ENCODE measurements at places on chromosomes 5 and 9.

- no peak for DNase-seq
Observed at GRCh38 chr9:134391319-134392231, 65.3 kb downstream of the RXRA start.

- DNase-seq: no peak
Observed at GRCh38 chr5:10474521-10475075, 32.9 kb downstream of the ROPN1L start.

DNA sequence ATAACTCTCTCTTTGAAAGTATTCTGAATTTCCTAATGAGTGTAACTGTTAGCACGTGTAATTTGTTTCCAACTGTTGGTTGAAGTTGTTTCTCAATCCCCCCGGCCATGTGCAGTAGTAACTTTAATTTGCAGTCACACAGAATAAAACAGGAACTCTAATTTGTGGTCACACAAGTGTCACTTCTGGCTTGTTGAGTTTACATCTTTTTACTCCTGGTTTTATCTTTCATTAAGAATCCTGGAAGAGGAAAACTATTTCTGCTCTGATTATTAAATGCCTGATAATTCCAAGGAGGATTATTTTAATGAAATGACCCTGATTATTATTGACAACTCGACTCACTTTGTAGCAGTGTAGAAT lies 1.2 kb downstream of the SCAMP1 start:
- no peak for DNase-seq

GRCh38 chr9:87405677-87406542 lies 91.8 kb upstream of the DAPK1 start:
- DNase-seq: peak; percentile 26

DNA sequence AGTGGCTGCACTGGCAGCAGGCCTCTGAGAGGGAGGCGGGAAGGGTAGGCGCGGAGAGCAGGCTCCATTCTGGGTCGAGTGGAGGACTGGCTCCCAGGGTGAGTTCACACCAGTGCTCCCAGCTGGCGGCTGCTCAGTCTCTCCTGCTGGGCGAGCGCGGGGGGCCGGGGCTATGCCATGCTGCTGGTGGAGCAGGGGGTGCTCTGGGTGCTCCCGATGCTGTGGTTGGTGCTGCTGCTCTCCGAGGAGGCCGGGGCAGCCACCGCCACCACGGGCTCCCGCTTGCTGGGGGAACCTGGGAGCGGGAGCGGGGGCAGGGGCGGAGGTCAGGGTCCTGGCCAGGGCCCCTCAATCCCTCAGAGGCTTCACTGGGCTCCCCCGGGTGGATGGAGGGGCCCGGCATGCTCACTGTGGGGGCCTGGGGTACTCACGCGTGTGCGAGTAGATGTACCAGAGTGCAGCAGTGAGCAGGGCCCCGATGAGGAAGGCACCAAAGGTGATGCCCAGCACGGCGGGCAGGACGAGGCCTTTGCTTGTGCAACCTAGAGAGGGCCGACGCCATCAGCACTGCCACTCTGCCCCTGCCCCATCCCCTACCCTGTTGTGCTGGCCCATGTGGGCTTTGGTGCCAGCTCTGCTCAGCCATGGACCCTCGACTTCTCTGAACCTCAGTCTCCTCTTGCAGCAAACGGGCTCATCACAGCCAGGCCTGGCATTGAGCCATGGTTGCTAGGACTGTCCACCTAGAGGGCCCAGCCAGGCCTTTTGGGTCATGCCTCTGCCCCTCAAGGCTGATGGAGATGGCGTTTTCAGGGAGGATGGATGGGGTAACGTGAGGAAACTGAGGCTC lies 13.1 kb downstream of the FPGS start:
- no peak for DNase-seq

- no peak for DNase-seq
Observed at GRCh38 chr9:72312386-72312987, 52.5 kb downstream of the ZFAND5 start.

DNA sequence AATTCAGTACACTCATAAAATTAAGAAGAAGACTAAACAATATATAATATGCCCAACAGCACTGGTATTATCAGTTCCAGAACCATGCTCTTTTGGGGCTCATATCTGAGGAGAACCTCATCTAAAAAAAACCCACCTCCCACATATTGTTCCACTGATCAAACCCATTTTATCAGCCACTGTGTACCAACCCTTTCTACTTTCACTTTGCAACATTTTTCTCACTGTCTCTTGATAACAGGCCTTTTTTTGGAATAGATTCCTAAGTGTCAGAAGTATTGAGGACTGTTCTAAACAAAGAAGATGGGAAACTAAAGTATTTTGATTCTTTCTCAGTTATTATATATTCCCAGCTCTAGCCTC lies 173.2 kb downstream of the GABRB2 start:
- DNase-seq: no peak

- DNase-seq: no peak
Observed at GRCh38 chr9:87546704-87547103, 49.0 kb downstream of the DAPK1 start.

- DNase-seq: no peak
Observed at GRCh38 chr9:22241611-22242010, 205.0 kb upstream of the DMRTA1 start.

GRCh38 chr9:71743882-71744281 lies 24.4 kb downstream of the CEMIP2 start:
- DNase-seq: no peak

DNA sequence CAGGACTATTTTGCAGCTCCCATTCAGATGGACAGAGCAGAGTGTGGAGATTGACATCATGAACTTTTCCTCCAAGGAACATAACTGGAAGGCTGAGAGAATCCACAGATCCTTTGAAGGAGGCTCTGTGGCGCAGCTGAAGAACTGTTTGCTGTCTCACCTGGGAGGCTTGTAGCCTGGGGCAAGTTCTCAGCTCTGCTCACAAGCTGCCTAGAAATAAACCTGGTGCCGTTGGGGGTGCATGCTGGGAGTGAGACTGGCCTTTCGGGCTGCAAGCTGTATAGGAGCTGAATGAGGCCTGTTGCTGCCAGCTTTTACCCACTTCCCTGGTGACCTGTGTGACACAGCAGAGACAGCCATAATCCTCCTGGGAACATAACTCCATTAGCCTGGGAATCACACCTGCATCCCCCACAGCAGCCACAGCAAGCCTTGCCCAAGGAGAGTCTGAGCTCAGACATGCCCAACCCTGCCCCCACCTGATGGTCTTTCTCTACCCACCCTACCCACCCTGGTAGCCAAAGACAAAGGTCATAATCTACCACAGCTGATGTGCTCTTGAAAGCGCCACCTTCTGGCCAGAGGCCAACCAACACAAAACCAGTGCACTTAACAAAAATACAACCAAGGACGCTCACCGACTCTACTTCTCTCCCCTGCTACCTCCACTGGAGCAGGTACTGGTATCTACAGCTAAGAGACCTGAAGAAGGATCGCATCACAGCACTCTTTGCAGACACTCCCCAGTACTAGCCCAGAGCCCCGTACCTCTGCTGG lies 205.1 kb upstream of the MRPS30 start:
- DNase-seq: no peak

- no peak for DNase-seq
Observed at GRCh38 chr5:97525780-97526179, 342.7 kb upstream of the RIOK2 start.

DNA sequence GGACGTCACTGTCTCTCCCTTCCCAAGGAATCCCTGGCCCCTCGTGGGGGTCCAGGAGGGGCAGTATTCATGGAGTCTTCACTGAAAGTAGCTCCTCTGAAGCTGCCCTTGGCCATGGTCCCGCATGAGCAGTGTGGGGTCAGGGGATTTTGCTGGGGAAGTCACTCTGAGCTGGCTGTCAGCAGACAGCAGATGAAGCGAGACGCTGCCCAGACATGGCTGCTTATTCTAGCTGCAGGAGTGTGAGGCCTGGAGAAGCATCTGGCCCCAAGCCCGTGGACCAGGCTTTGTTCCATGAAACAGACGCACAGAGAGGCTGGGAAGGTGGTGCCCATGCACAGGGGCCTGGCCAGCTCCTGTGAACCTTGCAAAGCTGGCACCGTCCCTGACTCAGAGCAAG lies 21.5 kb upstream of the ASS1 start:
- no peak for DNase-seq

DNA sequence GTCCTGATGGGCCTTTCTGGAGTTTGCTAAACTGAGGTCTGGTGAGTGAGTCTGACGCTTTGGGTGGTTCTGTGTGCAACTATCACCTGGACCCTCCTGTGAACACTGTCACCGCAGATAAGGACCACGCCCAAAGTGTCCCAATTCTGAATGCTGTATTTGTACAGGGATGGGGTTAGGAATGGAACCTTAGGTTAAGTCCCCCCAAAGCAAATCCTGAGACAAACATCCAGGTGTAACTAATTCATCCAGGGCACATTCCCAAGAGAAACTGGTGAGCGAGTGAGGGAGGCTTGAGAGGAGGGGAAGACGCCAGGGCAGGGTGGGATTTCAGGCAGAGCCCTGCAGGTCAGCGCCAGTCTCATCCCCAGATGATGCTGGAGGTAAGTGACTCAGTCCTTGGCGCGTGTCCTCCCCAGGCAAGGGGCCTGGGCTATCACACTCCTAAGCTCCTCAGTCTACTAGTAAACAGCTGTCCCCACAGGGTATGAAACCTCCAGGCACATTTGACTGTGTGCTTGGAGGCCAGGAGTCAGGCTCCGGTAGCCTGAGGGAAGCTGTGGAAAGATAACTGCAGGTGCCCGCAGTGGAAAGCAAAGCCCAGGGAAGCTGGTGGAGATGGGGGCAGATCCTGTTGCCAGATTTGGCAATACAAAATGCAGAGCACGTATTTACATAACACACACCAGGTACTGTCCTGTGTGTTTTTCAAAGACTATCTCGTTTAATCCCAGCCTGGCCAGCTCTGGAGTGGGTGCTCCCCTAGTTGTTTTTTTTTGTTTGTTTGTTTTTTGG lies 66.7 kb downstream of the IL6ST start:
- DNase-seq: no peak

DNA sequence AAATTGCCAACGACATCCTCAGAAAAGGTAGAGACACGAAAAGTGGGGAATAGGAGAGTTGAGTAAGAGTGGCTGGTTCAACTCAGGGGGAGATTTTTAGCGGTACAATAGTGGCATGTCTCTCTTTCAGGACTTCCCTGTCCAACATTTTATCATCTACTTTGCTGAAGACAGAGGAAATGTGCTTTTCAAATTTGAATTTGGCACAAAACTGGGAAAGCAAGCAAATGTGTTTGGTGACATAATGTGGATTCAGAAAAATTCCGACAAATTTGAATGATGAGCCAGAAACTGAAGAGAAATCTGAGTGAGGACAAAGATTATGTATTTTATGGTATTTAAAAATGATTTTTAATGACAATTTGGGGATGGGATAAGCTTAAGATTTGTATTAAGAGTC lies 33.6 kb upstream of the ZNF608 start:
- no peak for DNase-seq

- DNase-seq: peak; percentile 32
Observed at GRCh38 chr5:180291234-180291940, 496 bp downstream of the MAPK9 start.

- no peak for DNase-seq
Observed at GRCh38 chr5:171630350-171631065, 155.1 kb upstream of the SMIM23 start.

DNA sequence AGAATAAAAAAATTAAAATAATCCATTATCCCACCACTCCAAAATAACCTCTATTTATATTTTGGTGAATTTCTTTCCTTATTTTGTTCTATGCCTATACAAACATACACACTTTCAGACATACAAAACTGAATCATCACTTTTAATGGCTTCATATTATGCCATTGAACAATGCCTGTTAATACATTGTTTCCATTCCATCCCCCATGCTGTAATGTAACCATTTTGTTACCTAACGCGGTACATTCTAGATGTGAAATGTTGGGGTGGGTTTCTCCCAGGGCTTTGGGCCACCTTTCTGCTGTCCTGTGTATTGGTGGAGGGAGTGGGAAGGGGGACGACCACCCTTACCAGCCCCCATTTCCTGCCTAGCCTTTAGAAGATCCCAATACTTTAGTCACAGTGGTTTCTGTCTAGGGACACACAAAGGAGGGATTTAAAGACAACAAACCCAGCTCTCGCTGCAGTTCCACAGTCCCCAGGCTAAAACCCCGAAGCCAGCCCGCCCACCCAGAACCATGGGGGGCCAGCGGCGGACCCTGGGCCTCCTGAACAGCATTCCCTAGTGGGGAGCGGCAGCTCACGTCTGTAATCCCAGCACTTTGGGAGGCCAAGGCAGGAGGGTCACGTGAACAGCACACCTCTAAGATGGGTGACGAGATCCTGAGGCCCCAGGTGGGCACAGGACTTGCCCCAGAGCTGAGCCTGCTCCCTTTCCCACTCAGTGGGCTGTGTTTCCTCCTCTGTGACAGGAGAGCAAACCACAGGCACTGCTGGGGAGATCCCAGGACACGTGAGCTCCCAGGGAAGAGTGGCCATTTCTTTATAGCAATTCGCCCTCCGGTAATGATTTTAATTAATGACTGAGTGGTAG lies 56.9 kb upstream of the STXBP1 start:
- DNase-seq: no peak

DNA sequence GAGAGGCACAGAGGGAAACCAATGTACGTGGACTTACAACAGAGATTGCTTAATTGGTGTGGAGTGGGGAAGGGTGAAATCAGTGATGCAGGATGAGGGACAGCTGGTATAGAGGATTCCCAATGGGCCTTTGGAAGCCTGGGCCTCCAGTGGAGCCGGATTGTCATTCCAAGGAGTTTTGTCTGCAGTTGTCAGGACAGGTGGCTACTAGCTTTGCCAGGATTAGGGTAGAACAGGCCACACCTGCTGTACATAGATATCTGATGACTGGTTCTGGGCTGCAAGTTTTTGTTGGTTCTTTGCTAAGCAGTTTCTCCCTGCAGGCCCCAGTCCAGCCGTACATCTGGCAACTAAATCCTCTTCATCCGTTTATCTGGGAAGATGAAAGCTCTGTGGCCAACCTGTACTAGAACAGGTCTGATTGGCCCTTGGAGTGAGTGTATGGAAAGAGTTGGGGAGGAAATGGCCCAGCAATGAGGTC lies 4.2 kb downstream of the SKP2 start:
- no peak for DNase-seq

GRCh38 chr5:73233461-73234203 lies 60.6 kb downstream of the TMEM174 start:
- no peak for DNase-seq

DNA sequence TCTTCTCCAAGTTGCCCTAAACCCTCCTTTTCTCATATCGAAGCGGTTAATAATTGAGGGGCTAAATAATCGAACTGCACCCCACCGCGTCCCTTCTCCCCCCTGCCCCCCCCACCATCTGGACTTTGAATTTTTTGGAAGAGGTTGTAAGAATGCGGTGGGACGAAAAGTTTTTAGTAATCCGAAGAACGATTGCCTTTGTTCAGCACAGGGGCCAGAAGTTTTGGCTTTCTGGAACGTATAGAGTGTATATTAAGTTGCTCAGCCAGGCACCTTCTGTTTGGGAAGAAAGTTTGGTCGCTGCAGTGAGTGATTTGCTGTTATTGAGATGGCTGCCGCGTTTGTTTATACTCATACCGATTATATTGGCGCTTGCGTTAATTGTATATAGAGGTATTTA lies 518 bp downstream of the ERBIN start:
- DNase-seq: no peak

All from LoVo (cell line).